ENCODE measurements at places on chromosomes 1 and 21.

DNA sequence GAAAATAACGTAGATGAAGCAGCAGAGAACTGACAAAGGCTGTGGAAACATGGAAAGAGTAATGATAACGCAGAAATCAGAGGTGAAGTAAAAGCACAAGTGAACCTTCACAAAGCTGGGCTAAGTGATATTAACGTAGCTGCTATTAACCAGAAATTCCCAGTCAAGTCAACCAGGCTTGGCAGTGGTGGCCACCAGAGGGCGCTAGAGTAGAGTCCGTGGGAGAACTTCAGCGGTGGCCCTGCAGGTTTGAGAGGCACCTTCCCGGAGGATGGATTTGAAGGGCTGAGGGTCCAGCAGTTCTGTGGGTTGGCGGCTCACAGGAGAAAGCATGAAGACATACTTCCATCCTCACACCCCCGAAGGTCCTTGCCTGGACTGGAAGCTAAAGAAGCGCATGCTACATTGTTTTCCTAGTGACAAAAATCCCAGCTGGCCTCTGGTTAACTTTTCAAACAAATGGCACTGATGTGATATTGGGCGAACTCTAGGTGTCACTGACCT, 81.7 kb upstream of the ZNF648 start:
- DNase-seq, result peak; percentile 88

- DNase-seq, result no peak
These were observed 302.9 kb downstream of the BARHL2 start for GRCh38 chr1:90414201-90414600.

DNA sequence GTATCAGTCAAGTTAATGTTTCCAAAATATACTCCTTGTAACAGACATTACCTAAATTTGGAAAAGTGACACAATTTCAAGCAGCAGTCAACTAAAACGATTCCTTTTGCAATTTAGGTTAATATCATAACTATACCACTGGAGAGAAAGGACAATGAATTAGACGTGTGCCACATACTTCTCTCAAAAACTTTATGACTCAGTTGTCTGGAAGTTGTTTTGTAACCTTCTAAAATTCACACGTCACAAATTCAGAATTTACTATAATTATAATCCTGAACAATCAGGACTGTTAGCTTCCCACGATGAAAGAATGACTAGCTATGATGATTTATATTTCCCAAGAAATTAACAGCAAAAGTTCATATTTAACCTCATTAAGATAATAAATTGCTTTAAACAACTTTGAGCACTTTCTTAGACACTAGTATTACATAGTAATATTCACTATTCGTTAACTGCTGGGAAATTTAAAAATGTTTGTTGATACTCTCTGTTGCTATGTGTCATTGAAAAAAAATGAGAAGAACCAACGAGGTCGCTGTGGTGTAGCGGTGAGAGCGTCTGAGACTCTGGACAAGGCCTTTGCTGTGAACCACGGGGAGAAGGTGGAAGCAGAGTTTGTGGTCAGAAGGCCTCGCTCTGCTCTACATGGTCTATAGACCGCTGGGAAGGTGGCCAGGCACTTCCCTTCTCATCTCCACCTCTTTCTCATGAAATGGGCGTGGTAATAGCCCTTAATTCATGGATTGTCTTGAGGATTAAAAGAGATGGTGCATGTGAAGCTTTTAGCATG, 27.9 kb upstream of the BATF3 start:
- peak; percentile 26 for DNase-seq

- DNase-seq, result no peak
These were observed 190.2 kb downstream of the NR5A2 start for GRCh38 chr1:200217703-200218102.

GRCh38 chr1:1361982-1362423, 3.6 kb upstream of the MXRA8 start:
- DNase-seq, result no peak

DNA sequence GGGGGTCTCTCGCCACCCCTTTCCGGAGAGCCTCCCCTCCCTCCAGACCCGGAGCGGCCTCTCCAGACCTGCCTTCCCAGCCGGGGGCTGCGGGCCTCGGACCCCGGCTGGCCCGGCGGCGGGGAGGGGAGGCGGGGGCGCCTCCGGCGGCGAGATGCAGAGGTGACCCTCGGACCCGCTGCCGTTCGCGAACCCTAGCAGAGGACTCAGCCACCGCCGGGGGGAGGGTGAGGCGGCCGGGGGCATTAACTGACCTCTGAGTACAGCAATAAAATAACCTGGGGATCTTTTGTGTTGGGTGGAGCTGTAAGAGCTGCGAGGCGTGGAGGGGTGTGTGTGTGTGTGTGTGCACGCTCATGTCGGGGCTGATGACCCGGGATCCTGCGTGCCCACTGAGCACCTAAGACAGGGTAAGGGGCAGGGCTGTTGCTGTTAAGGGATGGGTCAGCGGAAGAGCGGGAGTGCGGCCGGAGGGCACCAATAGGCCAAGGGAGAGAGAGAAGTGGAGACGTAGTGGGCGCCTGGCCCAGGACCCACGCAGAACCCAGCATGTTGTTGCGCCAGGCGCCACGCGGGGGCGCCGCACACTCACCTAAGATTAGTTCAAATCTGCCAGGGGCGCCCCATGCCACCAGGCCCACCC, 6.3 kb downstream of the HAPLN2 start:
- peak; percentile 70 for DNase-seq

DNA sequence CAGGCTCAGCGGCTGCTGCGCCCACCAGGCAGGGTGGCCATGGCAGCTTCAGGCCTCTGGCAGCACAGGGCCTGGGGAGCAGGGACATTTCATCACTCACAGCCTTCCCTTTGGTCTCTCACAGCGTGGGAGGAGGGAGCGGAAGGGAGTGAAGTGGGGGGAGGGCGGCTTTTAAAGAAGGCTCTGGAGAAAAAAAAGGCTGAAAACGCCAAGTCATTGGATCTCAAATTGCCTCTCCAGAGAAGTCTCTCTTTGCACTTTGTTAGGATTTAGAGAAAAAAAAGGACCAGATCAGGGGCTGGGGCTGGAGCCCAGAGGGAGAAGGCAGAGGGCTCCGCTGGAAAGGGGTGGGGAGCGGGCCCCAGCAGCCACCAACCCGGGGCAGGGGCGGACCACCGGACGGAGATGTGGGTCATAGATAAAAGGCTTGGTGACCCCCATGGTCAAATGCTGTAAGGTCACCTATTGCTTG, 209.9 kb downstream of the GRIK3 start:
- no peak for DNase-seq

- DNase-seq, result no peak
These were observed 118.6 kb downstream of the NR5A2 start for GRCh38 chr1:200146100-200146499.

GRCh38 chr21:18373606-18374005, 30.0 kb downstream of the TMPRSS15 start:
- no peak for DNase-seq

GRCh38 chr1:53090227-53091147, 28.5 kb downstream of the PODN start:
- DNase-seq, result no peak

DNA sequence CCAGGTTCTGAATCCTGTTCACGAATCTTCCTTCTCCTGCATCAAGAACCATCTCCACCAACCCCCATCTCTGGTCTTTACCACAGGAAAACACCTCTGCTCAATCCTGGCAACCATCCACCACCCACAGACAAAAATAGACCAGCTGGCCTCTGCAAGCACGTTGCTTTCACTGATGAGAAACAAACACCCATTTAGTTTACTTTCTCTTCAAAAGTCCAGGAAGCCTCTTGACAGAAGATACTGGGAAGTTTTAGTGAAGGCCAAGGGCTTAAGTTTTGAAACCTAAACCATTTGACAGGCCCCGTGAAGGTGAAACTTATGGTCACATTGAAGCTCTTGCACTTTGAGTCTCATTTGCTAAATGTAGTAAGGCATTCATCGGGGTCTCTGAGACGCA, 122.6 kb upstream of the PPP2R5A start:
- peak; percentile 11 for DNase-seq

DNA sequence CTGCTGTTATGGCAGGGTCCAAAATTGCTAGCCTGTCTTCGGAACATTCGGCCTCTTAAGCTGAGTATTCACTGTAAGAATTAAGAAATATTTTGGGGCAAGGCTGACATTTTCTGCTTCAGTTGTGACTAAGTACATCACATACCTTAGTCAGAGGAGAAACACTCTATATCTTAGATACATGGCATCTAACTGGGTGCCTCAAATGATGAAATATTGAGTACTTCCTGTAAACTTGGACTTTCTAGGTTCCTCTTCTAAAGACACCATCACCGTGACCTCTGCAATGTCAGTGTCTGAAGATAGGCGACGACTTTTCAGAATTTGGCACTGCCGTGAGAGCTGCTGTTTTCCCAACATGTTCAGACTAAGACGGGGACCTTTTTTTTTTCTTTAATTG, 65.6 kb downstream of the PCBP3 start:
- DNase-seq, result no peak

Data from activated naive CD4-positive, alpha-beta T cell treated with Interleukin-2 at 50 U/mL for 16 hours (primary cell).